Globus pallidus (tissue), 1 donor: ENCODE measurements at places on chromosomes 4 and X.
A peak's percentile ranks its signal among the peaks of the same experiment; 100 is the strongest.

- no peak for DNase-seq
These were observed 83.8 kb upstream of the HHIP start for GRCh38 chr4:144562019-144562705.

DNA sequence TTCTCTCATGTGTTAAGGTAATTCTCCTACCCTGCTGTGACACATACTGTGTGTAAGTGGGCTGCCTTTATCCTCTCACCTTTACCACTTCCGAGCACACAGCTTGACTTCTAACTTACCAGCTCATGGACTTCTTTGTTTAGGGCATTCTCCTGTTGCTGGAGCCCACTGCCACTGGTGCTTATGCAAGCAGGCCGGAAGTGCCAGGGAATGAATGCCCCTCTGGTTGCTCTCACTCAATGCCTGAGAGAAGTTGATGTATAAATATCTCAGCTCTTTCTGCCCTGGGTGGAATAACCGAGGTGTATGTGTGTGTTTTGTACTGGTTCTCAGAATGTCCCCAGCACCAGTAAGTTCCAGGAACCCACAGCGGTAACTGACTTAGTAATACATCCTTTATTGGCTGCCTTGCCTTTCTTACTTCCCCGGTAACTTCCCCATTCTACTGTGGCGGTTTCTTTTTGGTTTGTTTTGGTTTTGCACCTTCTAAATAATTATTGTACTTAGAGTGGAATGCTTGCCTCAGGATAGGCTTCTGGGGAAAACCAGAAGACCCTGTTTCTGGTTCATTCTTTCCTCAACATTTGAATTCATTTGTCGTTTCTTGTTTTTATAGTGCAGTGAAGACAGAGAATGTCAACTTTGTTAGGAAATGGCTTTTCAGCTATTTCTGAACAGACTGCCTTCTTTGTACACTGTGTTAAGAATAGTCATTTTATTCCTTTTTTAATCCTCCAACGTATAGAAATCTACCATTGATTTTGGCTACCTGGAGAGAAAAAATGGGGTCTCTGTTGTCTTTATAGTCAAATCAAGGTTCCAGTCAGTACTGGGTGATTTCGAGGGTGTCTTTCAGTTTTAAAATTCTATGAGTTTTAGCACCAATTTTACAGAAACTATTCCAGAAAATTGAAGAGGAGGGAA, 45.4 kb downstream of the CXorf58 start:
- DNase-seq: peak; percentile 10

DNA sequence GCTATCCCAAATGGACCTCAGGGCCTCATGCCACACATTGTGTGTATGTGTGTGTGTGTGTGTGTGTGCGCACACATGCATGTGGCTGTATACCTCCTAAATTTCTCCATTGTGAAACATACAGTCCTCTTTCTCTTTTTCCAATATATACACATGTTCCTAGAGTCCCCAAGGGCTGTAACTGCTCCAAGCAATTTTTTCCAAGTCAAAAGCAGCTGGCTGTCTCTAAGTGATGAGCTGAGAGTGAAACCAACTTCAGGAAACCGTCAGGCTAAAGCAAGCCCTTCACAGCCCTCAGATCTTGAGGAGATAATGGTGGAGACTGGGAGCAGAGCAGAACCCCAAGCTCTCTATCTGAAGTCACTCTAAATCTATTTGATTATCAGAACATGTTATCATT, 496.1 kb upstream of the DIPK2B start:
- DNase-seq: no peak

DNA sequence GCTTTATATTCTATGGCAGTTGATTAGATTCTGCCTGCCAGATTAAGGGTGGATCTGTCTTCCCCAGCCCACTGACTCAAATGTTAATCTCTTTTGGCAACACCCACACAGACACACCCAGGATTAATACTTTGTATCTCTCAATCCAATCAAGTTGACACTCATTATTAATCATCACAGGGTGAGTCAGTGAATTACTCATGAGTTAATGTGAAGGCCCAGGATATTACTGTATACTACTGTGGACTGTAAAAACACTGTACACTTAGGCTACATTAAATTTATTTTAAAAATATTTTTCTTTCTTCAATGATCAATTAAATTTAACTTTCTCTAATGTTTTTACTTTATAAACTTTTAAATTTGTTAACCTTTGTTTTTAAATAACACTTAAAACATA, 87.7 kb downstream of the NAP1L3 start:
- no peak for DNase-seq

GRCh38 chr4:45410701-45411210, 684.4 kb upstream of the GNPDA2 start:
- DNase-seq: no peak

DNA sequence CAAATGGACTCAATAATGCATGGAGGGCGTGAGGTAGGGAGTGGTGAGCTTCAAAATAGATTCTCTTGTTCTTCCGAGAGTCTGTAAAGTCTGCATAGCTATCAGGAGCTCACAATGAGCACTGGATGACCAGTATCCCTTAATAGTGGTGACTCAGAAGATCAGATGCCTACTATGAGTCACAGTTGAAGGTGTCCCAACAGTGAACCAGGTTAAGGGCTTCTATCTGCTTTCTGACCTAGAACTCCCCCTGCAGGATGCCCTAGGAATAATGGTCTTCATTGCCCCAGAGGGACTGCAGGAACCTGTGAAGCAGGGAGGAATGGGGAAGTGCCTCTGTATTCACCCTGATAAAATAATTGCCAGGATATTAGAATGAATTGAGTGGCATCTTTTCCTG, 22.1 kb downstream of the DGKK start:
- no peak for DNase-seq

- DNase-seq: no peak
These were observed 75.8 kb upstream of the SOD3 start for GRCh38 chr4:24719615-24720014.

- DNase-seq: no peak
These were observed 583.9 kb downstream of the NLGN4X start for GRCh38 chrX:5644776-5645175.

GRCh38 chrX:1788300-1788911, 173.5 kb downstream of the ASMT start:
- no peak for DNase-seq

DNA sequence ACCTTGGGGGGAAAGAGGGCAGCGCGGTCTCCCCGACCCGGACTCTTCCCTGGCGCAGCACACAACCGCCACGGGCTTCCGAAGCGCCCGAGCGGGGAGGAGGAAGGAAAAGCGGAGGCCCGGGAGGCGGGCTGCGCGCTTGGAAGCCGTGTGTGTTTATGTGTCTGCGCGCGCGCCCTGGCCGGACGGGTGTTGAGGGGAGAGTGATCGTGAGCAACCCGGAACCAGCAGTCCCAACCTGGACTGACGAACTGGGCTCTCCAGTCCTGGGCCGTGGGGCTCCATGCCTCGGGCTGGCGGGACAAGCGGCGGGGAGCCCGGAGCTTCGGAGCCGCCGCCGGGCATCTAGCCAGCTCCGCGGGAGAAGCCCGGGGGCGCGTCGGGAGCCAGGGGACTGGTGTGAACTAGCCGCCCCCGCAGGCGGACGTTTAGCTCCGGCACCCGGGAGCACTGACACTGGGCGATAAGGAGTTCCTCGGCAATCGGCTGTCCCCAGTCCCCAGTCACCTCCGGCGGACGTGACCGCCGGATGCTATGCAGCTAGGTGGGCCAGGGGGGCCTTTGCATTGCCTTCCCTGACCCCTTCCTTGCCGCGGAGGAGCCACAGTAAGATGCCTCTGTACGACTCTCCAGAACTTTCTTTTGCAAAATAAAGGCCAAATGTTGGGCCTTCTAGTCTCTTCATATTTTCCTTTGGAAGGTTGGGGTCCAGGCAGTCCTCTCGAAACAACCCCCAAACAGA, 74.8 kb upstream of the BCOR start:
- DNase-seq: no peak

GRCh38 chr4:16168710-16169388, 57.4 kb downstream of the TAPT1 start:
- DNase-seq: no peak
